Activated T-cell treated with anti-CD3 and anti-CD28 coated beads, Interleukin-2, amount 50 U/mL, for 4 hours (primary cell): ENCODE measurements at places on chromosomes 3 and 15. TPM values are rescaled to one million over a fixed set of nuclear protein-coding genes. Genes with fewer than 3 reads are reported as not detected.
A peak's percentile ranks its signal among the peaks of the same experiment; 100 is the strongest.

Gene GOLGA8T
- total RNA-seq: not detected

Gene CISH
- 229 TPM for total RNA-seq

Gene CDC25A
- 52.5 TPM for total RNA-seq

Gene GOLGA6L24
- not detected for total RNA-seq

Gene SPATA12
- not detected for total RNA-seq

Gene ZDHHC23
- total RNA-seq: 3.9 TPM

Gene PRRT3
- 6.7 TPM for total RNA-seq

Gene CHRNB4
- not detected for total RNA-seq

Gene HIGD1A
- 75.5 TPM for total RNA-seq

Gene SLC12A1
- total RNA-seq: not detected

Gene MESP1
- 3.1 TPM for total RNA-seq

Gene CSPG5
- total RNA-seq: 0.91 TPM

Gene LINS1
- 56.7 TPM for total RNA-seq

DNA sequence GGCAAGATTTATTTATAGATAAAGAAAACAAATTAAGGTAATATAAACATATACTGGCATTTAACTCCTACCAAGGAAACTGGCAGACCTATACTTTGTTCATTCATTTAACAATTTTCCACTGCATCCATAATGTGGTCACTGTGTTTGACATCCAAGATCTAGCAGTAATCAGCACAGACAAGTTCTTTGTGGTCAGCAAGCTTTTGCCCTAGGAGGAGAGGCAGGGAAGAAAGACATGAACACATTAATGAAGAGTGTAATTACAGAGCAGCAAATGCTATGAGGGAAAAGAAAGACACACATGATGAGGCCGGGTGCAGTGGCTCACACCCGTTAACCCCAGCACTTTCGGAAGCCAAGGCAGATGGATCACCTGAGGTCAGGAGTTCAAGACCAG lies 34.4 kb downstream of the SUCLG2 start:
- no peak for DNase-seq

DNA sequence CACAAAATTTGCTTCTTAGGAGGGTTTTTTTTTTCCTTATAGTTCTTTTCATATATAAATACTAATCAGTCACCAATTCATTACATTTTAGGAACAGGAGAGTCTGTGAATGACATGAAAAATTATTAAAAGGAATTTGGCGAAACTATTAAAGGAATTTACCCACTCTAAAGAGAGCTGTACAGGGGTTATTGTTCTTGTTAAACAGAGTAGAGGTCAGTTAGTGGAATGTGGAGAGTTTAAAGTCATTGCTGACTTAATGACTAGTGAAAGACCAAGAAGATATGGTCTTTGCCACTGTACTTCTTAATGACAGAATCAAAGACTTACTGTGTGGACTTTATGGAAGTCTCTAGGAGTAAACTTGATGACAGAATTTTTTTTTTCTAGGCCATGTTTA lies 333.6 kb upstream of the C2CD4B start:
- DNase-seq: no peak

DNA sequence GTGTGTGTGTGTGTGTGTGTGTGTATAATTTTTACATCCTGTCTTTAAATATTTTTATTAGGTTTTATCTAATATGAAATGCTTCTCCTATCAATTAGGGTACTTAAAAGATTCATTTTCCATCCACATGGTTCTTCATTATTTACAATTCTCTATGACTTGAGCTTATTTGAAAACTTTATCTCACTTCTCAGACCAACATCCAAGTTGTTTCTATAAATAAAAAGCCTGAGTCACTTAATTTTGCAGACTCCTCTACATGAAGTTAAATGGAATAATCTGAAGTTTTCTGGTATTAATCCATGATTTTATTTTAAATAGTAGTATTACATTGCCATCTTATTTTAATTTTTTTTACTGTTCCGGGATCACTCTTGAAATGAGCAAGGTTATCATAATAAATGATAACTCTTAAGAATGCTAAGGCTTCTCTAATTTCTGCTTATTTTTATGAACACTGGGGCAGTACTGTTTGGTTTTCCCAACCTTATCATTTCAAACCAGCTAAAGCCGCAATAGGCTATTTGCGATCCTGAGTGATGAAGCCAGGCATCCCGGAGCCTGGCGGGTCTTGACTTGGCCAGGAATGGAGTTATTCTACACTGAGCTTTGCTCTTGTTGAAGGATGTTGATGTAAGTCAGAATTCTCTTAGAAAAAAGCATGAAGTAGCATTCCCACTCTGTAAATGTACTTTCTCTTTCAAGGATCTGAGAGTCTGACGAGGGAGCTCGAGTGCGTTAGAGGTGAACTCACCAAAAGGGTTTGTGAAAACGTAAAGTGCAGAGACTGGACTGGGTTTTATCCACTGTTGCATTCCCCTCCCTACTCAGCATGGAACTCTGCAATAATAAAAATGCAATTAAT lies 220.2 kb upstream of the LRTM1 start:
- DNase-seq: no peak

DNA sequence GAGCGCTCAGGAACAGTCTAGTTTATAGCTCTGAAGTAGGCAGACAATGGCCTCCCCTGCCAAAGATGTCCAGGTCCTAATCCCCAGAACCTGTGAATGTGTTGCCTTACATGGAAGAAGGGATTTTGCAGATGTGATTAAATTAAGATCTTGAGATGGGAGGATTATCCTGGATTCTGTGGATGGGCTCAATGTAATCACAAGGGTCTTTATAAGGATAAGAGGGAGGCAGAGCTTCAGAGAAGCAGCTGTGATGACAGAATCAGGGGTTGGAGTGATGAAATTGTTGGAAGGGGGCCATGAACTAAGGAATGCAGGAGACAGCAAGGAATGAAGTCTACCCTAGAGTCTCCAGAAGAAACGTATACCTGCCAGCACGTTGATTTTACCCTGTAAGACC lies 14.0 kb upstream of the GK5 start:
- DNase-seq: no peak

DNA sequence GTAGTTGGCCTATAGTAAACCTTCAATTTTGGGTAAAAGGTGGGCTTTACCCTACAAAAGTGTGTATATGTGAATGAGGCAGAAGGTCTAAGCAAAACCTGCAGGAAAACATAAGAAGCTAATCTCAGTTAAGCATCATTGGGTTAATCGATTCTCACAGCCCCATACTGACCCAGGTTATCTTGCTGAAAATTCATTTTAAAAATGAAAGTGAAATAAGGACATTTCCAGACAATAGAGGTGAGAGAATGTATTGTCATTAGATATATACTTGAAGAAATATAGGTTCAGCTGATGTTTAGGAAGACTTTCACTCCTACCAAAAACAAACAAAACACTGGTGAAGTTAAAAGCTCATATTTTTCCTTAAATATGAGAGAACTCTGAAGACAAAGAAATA lies 85.6 kb downstream of the MCF2L2 start:
- no peak for DNase-seq

DNA sequence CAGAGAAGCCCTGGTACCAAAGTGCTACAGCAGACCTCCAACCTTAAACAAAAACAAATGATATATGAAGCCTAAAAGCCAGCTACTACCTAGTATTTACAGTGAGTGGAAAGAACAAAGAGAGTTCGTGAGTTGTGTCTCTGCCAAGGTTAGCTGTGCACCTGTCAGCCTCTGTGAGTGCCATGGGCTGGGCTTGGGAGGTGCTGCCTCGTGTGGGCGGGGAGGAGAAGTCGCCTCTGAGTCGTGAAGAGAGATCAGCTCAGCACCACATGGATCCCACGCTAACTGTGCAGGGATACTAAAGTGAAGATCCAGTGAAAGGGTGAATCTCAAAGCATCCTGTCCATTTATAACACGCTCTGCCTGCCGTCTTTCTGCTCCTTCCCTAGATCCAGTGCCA lies 101.9 kb downstream of the CHDH start:
- DNase-seq: no peak

DNA sequence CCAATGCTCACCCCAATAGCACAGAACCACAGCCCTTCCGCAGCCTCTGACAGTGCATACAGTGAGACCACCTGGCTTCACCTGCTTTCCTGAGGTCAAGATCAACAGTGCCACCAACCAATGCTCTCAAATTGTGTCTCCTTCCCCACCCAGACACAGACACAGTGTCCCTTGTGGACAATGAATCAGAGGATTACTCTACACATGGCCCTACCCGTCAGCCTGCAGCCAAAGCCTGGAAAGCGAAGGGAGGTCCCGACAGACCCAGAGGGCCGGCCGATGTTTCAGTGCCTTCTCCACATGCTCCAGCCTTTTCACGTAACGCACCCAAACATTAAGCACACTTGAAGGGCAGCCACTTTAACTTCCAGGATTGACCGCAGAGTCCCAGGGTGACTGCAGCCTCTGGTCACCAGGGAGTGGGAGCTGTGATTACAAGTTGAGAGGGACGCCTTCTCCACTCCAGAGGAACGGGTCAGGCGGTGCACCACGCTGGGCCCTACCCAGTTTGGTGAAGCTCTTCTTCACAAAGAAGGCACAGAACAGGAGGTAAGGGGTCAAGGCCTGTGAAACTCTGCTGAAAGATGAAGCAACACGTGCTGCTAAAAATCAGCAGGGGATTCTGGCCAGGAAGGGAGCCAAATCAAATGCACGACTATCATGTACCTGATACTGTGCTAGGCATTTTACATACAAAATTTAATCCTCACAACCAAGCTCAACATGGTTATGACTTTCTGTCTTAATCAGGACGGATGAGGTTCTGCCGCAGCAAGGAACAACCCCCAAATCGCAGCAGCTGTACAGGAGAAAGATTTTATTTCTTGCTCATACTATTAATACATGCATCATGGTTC lies 17.2 kb downstream of the KLHL25 start:
- no peak for DNase-seq

- DNase-seq: no peak
Observed at GRCh38 chr3:95670765-95671164, 1143.6 kb upstream of the EPHA6 start.

- no peak for DNase-seq
Observed at GRCh38 chr15:26641144-26641543, 131.7 kb downstream of the GABRB3 start.

DNA sequence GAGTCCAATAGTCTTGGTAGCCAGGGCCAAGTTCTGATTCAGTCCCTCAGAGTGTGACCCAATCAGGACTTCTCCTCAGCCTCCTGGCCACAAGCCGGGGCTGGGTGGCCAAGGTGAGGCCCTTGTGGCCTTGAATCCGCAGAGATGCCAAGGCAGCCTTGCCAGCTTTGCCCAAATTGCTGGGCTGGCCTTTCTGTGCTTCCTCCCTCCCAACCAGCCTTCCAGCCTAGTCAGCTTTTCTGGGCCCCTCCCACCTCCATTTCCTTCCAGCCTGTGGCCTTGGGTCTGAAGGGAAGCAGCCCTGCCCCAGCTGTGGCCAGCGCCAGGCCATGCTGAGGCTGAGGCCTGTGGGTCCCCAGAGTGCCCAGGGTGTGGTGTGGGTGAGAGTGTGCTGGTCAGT lies 34.3 kb upstream of the ANKDD1A start:
- DNase-seq: no peak

GRCh38 chr3:112437146-112438022 lies 61.9 kb downstream of the BTLA start:
- DNase-seq: no peak

DNA sequence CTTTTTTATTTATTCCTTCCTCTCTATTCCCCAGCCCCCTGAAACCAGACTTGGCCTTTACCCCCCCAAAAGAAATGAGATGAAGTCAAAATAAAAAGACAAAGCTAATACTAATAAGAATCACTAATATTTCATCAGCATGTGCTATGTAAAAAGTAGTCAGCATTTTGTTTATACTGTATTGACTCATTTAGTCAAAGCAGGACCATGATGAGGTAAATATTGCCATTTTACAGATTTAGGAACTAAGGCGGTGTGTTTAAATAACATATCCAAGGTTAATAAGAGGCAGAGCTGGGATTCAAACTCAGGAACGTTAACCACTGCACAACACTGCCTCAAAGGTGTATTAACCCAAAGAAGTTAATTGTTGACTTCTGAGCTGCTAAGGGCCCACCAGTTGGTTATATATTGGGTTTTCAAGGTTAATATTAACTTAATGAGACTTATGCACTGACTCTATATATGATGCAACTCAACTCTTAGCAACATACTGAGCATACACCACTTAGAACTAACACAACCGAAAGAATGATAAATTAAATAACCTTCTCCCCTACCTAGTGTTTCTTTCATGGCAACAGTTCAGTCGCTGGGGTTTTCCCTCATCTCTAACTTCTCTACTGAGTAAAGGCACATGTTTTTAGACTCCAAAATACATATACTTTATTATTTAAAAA lies 34.7 kb downstream of the FOXP1 start:
- no peak for DNase-seq

DNA sequence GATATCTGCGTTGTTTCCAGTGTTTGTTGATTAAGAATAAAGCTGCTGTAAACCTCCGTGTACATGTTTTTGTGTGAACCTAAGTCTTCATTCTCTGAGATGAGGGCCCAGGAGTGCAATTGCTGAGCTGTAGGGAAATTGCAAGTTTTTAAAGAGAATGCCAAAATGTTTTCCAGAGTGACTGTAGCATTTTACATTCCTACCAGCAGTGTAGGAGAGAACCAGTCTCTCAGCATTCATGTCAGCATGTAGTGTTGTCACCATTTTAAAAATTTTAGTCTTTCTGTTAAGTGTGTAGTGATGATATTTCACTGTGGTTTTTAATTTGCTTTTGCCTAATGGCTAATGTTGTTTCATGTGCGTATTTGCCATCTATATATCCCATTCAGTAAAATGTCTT lies 3.4 kb upstream of the MGLL start:
- no peak for DNase-seq

DNA sequence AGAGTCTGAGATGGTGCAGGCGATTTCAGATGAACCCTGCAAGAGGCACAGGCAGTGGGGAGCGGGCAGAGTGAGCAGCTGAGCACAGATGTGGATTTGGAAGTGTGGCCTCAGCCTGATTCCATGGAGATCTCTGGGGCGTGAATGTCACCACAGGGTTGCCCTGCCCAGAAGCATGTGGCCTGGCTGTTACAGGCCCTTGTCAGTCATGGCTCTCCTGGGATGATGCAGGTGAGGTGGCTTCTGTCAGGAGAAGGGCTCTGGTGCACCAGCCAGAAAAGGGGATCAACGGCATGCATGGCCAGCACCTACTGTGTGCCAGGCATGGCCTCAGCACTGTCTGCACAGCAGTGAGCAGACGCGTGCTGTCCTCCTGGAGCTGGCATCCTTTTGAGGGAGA lies 11.9 kb downstream of the HDAC11 start:
- DNase-seq: no peak

GRCh38 chr3:150511122-150511821 lies 35.0 kb downstream of the SERP1 start:
- DNase-seq: no peak

DNA sequence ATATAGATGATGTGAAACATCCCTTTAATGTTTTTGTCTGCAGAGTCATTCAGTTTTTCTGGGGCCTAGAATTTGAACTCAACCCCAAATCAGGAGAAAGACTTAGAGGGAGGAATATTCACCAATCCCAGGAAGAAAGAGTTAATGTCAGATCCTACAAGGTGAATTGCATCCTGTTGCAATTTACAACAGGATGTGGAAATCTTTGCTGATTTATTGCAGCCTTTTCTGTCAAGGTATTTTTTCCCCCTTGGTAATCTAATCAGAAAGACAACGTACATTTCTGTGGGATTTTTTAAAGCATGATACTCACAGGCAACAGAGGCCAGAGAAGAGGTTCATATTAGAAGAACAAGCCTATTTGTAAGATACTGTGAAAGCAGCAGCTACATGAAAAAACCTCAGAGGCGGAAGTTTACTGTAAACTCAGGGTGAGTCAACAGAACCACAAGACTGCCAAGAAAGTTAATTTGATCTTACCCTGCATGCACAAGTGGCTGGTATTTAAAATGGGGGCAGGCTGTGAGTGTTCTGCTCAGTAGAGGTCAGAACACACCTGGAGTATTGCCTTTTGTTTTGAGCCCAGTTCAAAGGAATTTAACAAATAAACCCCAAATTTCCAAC lies 531.9 kb downstream of the AGBL1 start:
- peak; percentile 6 for DNase-seq

GRCh38 chr3:135190658-135191057 lies 395.6 kb downstream of the EPHB1 start:
- no peak for DNase-seq
